Fibroblast of skin of left biceps (primary cell): ENCODE measurements at places on chromosomes 12 and 14.

DNA sequence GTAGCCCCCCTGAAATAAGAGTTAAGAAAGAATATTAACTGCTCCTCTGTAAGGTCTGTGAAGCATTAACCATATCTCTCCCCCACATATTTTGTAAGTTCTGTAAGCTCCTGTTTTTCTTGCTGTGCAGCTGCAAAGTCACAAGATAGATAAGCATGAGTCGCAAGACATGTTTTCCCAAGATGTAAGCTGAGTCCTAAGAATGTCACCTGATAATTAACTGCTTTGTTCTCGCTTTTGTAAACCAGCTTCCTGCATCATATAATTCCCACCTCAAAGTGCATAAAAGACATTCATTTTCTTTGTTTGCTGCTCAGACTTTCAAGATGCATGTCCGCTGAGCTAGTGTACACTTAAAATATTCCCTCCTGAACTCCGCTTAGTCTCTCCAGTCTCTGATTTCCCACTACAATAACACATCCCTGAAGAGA lies 27.0 kb upstream of the PHC1 start:
- DNase-seq, result no peak

GRCh38 chr12:54987611-54988231 lies 3.2 kb upstream of the TESPA1 start:
- DNase-seq, result no peak

DNA sequence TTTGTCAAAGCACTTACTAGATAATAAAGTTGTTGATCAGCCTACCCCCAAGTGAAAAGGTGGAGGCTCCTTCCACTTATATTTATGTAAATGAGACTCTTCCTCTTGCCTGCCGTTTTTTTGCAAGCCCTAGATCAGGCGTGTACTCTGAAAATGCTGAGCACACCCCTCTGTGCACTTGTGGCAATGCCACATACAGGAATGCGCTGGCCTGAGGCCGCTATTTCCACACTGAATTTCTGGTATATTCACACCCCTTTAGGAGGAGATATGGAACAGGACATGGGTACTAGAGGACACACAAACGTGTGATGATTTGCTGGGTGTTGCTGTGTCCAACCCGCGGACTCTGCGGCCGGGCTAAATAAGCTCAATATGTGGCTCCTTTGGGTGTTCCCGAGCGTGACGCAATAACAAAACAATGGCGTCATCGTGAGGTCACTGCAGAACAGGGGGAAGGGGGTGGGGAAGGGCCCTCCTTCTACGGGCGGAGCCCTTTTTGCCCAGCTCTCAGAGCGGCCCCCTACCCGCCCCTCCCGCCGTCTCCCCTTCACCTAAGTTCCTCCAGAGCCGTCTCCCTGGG lies 554 bp upstream of the TSPAN31 start:
- no peak for DNase-seq

DNA sequence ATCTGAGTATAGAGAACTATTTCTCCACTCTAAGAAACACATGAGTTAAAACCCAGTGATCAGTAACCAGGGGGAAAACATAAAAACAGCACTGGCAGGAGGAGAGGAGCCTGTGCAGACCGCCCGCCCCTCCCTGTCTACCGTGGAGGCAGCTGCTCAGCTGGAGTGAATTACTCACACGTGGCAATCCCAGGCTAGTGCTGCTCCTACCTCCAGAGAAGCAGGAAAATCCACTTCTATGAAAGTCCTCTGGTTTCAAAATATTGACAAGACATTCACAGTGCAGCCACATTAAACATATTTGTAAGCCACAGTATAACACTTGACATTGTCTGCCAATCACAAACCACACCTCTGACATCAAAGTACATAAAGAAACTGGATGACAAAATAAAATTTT lies 16.7 kb downstream of the TMEM132D start:
- DNase-seq, result no peak

- no peak for DNase-seq
Observed at GRCh38 chr12:121326996-121327674, 25.1 kb downstream of the ANAPC5 start.

GRCh38 chr12:15143467-15143866 lies 77.8 kb downstream of the RERG start:
- no peak for DNase-seq
